Osteoblast (primary cell): ENCODE measurements at places on chromosomes 2 and 18. TPM values are rescaled to one million over a fixed set of nuclear protein-coding genes. Genes with fewer than 3 reads are reported as not detected.

- no peaks in the 10 kb centered on the region for H3K27me3 ChIP-seq
- no peak overlapping the region for H3K4me3 ChIP-seq
- no peaks in the 10 kb centered on the region for H3K36me3 ChIP-seq
- no peak overlapping the region for H3K27ac ChIP-seq
Observed at GRCh38 chr2:62473246-62473827, 32.7 kb downstream of the TMEM17 start.

IL1RN gene
- total RNA-seq, result not detected in 2 replicates

CRYGC gene
- total RNA-seq, result not detected in 2 replicates

DNA sequence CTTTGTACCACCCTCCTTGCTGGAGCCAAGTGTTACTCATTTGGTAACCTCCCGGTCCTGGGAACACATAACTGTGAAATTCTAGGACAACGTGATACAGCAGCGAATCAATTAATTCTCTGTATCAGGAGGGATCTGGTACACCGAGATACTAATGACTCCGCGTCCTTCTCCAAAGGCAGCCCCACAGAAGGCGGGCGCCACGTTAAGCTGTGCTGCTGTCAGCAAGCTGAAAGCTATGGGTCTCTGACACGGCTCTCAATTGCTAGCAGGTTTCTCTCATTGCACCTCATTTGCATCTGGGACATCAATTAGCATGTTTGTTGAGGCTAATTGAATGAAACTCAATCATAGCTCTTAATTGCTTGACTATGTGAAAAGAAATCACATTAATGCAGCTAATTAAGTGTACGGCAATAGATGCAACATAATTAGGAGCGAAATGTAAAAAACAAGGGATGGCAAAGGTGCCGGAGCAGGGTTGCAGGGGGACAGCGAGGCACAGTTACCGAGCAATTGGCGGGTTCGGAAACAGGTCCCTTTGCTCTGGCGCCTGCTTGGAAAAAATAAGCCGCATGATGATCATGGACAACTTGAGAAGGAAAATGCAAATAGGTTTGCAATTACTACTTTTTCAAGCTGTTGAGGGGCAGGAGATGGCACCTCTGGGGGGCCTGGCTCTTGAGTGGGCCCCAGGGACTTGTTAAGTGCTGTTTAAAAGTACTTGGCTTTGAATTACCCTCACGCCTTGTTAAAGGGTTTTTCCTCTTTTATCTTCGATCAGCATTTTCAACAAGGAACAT is 264.2 kb downstream of the GBX2 start:
- no peak for DNase-seq
- no peaks in the 10 kb centered on the region for H3K27me3 ChIP-seq
- H3K4me3 ChIP-seq, result no peak overlapping the region
- no peaks in the 10 kb centered on the region for H3K4me1 ChIP-seq

NOP58 gene
- 40.1 and 41.3 TPM in 2 replicates for total RNA-seq

GDF7 gene
- under 0.01 TPM in 1 of 2 replicates, not detected in the other for total RNA-seq

DNA sequence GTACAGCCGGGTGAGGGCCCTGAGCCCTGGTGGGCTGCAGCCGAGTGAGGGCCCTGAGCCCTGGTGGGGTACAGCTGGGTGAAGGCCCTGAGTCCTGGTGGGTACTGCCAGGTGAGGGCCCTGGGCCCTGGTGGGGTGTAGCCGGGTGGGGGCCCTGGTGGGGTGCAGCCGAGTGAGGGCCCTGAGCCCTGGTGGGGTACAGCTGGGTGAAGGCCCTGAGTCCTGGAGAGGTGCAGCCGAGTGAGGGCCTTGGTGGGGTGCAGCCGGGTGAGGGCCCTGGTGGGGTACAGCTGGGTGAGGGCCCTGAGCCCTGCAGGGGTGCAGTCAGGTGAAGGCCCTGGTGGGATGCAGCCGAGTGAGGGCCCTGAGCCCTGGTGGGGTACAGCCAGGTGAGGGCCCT is 37.5 kb downstream of the CTDP1 start:
- H3K36me3 ChIP-seq, result peaks cover 33% of the 10 kb centered on the region
- no peaks in the 10 kb centered on the region for H3K27me3 ChIP-seq
- no peaks in the 10 kb centered on the region for H3K4me1 ChIP-seq
- DNase-seq, result no peak
- no peak overlapping the region for H3K27ac ChIP-seq
